ENCODE measurements at places on chromosomes 6 and 20.

- no peak for DNase-seq
Measured at GRCh38 chr6:133890711-133891148, 1.8 kb downstream of the TCF21 start.

GRCh38 chr6:132167929-132168892, 217.0 kb upstream of the CCN2 start:
- DNase-seq: no peak

DNA sequence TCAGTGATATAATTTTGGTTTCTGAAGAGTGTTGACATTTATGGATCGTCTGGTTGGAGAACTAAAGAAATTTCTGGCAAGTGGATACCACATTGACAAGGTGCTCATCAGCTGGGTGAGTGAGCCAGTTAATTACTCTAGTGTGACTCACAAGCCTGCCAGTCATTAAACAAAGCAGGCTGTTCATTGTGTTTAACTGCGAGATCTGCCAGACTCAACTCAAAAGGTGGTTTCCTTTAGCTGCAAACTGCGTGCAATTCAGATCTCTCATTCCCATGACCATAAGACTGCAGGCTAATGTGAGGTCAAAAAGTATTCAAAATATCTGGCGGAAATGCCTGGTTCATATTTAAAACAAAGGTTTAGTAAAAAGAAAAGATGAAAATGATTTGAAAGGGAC, 32.5 kb upstream of the IYD start:
- DNase-seq: no peak

DNA sequence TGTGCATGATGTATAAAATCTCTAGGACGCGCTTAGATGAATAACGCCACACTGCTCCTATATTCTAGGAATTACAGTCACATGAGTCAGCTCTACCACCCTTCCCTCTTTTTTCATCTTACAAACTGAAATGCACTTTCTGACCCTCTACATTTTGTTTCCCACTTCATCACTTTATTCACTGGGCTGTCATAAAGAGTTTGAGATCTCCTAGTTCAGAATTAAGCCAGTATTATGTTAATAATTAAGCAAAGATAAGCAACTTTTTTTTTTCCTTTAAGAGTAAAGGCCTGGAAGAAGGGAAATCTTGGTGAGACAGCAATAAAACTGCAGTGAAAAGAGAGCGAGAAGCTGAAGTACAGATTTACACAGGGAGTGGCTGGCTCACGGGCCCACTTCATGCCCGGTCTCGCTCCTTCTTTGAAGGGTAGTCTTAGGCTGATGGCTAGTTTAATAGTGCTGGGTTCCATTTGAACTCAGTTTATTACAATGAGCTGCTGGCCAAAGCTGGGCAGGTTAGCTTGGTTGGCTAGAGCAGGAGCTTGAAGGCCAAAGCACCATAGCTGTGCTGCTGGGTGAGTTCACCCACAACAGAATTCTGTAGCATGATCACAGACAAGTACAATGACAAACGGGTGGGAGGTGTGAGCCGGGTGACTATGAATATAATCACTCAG, 110.6 kb downstream of the MAP7 start:
- DNase-seq: no peak

DNA sequence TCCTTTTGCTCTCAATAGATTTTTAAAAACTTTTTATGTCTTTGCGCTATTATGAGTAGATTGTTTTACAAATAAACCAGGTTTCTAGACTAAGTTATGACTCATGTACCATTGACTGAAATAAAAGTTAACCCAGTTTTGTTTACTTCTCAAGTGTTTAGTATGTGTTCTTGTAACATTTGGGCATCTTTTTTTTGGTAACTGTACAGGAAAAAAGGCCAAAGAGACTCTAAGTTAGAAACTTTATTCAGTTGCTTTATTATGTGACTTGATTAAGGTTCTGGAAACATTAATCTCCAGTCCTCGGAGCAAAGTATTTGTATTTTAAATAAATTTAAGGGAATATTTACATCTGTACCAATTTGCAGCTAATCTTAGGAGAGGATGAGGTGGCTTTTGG, 2.9 kb downstream of the NKAIN2 start:
- DNase-seq: no peak

GRCh38 chr6:66628917-66629316, 921.9 kb upstream of the EYS start:
- DNase-seq: no peak

DNA sequence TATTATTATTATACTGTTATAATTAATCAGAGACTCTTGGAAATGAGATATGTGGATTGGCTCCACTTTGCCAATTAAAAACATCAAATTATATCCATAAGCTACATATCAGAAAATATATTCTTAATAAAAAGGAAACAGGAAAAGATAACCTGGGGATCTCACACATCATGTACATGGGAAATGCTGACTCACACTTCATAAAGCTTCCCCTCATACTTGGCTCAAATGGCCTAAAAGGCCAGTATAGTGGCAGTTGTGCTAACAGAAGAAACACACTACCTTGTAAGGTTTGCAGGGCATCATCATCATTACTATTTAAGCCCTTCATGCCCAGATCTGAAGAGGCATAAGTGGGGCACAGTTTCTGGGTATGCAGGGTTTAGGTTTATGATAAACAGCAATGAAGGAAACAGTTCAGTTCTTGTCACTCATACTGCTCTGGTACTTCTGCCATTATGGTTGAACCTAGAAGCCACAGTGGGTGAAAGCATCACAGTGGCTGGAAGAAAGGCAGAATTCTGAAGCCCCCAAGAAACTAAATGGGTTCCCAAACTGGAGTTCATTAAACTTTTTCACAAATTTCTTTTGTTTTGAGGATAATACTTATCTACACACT, 60.6 kb downstream of the BTBD9 start:
- DNase-seq: no peak

DNA sequence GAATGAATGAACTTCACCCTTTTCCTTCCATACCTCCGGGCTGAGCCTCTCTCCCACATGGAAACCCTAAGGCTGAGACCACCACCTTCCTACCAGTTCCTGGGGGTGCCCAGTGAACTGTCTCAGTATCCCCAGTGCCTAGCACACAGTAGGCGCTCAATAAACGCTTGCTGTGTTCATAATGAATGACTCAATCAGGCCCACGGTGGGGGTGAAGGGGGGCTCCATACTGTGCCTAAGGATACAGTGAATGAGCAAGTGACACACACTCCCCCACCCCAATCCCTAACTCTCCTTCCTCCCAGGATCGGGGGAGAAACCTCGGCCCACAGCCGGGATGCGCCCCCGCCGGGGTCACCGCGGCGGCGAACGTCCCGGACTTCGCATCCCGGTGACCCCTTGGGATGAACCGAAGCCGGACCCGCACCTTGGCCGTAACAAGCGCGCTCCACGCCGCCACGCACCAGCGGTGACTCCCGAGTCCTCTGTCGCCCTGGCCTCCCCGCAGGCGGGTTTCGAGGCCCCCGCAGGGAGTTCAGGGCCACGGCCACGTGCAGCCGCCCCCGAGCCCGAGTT, 592 bp downstream of the KCNG1 start:
- no peak for DNase-seq

GRCh38 chr6:21634582-21634981, 41.0 kb downstream of the SOX4 start:
- no peak for DNase-seq

- no peak for DNase-seq
Measured at GRCh38 chr6:109243863-109244825, 138.1 kb downstream of the CD164 start.

DNA sequence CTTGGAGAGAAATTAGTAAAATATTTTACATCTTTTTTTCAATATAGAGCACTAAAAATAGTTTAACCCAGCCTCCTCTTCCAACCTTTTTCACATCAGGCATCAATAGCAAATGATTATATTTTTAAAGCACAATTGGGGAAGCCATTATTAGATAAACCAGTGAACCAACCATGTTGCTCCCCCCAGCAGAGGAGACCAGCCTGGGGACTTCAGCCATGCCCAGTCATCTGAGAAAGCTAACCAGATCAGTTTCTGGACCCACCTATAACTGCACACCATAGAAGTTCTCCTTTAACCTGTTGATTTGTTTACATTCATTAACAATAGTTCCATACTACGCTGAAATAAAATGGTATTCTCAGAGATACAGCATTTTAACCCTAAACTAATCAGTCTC, 13.8 kb upstream of the SDHAF4 start:
- DNase-seq: no peak

DNA sequence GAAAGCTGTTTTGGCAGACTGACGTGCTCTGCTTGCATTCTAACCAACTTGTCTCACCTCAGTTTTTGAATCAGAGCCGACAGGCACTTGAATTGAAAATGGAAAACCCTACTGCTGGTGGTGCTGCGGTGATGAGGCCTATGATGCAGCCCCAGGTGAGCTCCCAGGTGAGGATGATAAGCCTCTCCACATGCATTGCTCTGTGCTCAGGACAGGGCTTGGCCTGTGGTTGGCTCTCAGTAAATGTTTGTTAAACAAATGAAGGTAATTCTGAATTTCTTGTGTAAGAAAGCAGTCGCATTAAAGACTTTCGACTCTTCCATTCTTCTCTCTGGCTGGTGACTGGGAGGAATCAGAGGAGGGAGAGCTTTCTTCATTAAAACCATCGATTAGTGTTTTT, 136.3 kb downstream of the SULF2 start:
- DNase-seq: no peak

- DNase-seq: peak; percentile 66
Measured at GRCh38 chr6:11172501-11173327, 59.8 kb downstream of the NEDD9 start.

GRCh38 chr6:25295651-25296050, 16.5 kb downstream of the CARMIL1 start:
- DNase-seq: no peak

DNA sequence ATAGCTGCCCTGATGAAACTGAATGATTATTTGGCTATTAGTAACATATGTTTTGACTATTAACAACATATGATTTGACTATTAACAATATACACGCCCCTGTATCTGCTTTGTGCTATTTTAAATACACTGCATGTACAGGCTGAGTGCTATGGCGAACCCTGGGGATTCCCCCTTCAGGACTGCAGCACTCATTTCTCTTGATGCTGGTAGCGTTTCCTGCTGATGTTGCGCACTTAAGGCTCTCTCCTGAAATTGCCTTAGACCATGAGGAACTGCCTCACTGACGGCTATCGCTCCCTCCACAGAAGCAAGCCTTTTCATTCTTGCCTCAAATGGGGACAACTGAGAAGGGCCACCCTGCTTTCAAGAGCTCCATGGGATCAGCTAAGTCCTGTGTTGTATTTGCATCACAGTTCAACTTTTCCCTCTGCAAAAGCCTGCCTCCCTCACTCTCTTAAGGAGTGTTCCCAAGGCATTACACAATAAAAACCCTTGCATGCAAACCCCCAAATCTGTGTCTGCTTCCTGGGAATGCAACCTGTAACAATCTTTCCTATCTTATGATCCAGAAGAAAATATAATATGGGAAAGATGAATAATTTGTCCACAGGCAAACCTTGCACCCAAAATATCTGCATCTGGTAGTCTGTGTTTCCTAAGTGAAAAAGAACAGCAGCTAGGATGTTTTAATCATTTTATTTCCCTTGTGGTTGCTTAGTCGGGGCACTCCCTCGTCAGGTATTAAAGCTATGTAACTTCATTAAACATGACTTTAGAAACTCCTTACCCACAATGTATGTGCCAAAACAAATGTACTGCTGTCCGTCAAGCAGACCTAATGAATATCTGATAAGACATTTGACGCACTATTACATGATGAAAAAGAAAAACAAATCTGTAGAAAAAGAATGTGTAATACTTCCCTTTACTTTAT, 456.4 kb downstream of the COL12A1 start:
- DNase-seq: no peak

- DNase-seq: no peak
Measured at GRCh38 chr6:144725736-144726522, 440.8 kb downstream of the UTRN start.

DNA sequence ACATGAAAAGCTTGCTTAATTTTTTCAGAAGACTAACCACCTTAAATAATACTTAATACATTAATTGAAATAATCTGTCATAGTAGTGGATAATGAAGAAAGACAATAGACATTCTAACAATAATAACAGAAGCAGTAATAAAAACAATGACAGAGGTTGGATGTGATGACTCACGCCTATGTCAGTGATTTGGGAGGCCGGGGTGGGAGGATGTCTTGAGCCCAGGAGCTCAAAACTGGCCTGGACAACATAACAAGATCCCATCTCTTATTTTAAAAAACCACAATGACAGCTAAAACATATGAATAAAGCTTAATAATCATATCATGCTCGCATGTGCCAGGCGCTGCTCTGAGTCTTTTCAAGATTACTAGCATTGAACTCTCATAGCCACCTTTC, 105.5 kb downstream of the IPCEF1 start:
- no peak for DNase-seq

- no peak for DNase-seq
Measured at GRCh38 chr6:157271911-157272310, 51.4 kb downstream of the TMEM242 start.

DNA sequence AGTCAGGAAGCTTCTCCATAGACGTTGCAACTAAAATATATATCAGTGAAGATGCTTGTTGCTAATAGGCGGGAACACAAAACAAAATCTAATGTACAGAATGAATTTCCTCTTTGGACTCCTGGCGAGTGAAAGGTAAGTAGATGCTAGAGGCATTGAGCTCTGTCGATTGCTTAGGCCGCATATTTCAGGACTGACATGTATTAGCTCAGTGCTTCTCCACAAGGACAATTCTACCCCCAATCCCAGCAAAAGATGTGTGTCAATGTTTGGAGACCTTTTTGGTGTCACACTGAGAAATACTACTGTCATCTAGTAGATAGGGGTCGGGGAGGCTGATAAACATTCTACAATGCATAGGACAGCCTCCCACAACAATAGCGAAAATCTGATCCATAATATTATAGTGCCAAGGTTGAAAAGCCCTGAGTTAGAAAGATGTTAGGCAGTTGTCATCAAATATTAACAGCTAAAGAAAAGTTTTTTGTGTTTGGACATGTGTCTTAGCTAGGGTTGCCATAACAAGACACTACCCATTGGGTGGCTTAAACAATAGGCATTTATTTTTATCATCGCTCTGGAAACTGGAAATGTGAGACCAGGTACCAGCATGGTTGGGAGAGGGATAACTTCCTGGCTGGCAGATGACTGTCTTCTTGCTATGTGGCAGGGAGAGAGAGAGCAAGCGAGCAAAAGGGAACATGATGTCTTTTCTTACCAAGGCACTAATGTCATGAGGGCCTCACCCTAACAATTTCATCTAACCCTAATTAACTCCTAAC, 48.0 kb upstream of the BCAS1 start:
- no peak for DNase-seq

GRCh38 chr6:134701301-134701700, 248.6 kb downstream of the ALDH8A1 start:
- DNase-seq: no peak

DNA sequence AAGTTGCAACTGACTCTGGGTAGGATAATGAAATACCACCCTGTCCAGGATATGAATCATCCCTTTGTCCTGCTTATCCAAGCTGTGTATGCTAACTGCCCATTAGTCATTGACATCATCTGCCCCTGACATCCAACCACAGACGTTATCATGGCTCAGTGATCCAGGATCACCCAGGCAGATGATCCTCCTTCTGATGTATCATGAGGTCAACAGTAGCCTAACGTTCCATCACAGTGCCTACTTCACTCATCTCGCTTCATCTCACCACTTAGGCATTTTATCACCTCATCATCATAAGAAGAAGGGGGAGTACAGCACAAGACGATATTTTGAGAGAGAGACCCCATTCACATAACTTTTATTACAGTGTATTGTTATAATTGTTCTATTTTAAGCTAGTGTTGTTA, 13.4 kb upstream of the BTN3A2 start:
- no peak for DNase-seq
